A172 (cell line): ENCODE measurements at places on chromosomes 4 and X. TPM values are rescaled to one million over a fixed set of nuclear protein-coding genes. Genes with fewer than 3 reads are reported as not detected.

DNA sequence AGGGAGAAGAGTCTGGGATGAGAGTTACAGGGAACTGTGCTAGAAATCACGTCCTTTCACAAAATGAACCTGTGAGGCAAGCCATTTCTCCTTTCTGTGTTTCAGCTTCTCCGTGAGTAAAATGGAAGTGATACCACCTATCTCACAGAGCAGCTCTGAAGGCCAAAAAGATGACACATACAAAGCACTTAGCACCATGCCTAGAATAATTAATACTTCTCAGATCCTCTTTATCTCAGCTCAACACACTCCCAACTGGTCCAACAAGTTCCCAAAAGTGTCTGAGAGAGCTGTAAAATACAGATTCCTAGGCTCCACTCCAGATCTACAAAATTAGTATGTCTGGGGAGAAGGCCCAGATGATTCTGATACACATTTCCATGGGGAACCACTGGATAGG is 38.3 kb downstream of the LHFPL1 start:
- DNase-seq = no peak

DNA sequence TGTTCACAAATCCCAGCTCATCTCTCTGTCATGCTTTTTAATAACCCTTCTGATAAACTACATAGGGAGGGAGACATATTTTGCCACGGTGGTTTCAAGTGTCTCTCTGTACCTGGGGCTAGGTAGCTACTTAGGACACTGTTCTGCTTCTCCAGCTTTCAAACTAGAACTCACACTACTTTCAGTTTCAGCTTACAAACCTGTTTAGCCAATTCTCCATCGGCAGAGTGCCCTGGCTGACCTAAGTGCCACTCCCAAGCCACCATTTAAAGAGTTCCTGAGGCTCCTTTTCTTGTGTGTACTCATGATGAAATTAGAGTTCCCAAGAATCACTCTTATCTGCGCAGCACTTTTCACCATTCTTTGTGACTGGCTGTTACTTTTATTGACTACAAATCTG is 899.2 kb downstream of the FAT4 start:
- DNase-seq = no peak

GRCh38 chr4:108917255-108917654 is 154.4 kb upstream of the ETNPPL start:
- DNase-seq = no peak

DNA sequence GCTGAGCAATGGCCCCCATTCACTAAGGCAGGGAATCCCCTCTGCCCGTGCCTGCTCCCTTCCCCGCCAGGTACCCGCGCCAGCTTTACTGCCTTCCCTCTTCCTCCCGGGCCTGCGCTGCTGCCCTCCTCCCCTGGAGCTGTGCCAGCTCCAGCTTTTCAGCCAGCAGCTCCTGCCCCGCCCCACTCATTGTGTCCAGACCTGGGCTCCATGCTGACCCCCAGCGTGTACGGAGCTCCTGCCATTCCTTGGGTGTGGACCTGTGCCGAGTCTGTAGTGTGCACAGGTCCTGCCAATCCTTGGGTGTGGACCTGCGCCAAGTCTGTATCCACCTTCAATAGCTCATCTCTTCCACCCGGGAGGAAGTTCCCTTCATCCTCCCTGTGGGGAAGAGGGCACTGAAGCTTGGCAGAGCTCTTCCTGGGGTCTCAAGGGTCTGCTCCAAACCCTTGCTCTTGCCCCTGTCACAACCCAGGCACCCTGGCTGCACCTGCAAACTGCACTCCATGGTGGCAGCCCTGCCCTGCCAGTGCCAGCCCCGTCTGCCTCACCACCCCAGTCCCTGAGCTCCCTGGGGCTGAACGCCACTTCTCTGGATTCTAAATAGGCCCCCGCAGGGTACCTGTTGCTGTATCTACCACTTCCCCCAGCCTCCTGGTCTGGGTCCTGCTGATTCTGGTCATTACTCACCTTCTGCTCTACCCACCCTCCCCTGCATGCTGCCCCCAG is 63.9 kb downstream of the TRMT44 start:
- DNase-seq = no peak

RHOXF2 gene
- not detected in 2 replicates for total RNA-seq

GRCh38 chr4:133713340-133713739 is 488.2 kb downstream of the PABPC4L start:
- DNase-seq = no peak

DNA sequence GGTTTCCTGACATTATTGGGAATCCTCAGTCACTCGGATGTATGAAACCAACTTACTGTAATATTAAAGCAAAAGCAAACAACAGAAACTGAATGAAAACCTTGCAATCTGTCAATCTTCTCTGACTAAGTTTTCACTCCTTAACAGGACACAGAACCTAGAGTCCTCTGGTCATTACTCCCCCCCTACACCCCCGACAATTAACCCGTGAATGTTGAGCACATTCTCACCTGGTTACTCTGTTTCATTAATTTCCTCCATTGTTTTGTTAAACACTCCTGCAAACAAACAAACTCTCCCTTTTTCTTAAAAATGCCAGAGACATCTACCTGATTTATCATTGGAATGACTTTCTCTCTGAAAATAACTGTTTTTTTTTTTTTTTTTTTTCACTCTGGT is 469.0 kb upstream of the PRKX start:
- no peak for DNase-seq

GRCh38 chr4:43754566-43754965 is 694.0 kb downstream of the KCTD8 start:
- no peak for DNase-seq

ADAM29 gene
- total RNA-seq = not detected in 2 replicates

- no peak for DNase-seq
Observed at GRCh38 chr4:140112576-140112975, 41.4 kb downstream of the MAML3 start.

F8A3 gene
- total RNA-seq = 0.41 and 0.57 TPM in 2 replicates

SUPT20HL1 gene
- total RNA-seq = not detected in 2 replicates

DNA sequence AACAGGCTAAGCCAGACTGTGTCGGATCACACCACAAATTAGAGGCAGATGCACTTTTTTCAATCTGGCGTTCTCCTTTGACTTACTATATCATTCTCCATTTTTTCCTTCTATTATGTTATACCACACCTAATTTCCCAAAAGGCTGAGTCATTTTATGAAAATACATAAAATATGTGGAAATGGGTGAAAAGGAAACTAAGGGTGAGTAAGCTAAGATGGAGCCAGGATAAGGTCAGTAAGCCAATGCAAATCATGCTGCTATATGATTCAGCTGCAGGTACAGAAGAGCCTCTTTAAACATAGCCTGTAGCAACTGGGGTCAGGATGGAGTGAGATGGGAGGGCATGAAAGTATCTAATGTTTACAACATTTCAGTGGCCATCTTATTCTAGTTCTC is 94.0 kb upstream of the TEX13A start:
- DNase-seq = no peak

DNA sequence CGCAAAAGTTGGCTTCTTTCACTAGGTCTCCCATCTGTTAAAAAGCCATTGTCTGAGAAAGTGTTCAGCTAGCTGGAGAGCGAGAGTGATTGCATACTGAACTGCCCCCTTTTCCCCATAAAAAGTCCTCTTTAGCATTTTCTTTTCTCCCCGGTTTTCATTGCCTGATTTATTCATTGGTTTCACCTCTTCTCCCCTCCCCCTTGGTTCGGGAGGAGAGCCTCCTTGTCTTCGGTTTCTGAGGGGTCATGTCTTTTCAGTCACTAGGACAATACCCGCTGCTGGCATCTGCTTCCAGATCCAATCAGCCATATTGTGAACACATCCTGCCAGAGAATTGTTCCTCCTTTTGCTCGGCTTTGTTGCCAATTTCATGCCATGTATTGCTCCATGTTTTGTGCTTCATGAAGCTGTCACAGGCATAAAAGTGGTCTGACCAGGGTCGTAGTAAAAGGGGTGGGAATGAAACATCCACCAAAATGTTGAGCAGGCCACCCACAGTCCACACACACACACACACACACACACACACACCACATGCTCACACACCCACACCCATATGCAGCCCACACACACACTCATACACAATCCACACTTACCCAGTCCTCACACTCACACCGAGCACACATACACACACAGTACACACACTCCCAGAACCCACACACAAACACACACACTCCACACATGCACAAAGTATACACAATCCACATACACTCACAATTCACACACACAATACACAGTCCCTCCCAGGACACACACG is 136.0 kb downstream of the NKX6-1 start:
- no peak for DNase-seq
